IMR-90 (cell line): ENCODE measurements at places on chromosomes 13 and 19. TPM values are rescaled to one million over a fixed set of nuclear protein-coding genes. Genes with fewer than 3 reads are reported as not detected.

Gene PALM
- 2.2 TPM in 2 replicates for total RNA-seq

Gene CAPN12
- 0.18 TPM in 1 of 2 replicates, not detected in the other for total RNA-seq

Gene POLR1G
- total RNA-seq: 10.3 and 12.5 TPM in 2 replicates

Gene B3GNT3
- total RNA-seq: not detected in 2 replicates

Gene SHISA2
- total RNA-seq: under 0.01 TPM in 1 of 2 replicates, not detected in the other

Gene ICAM5
- 2.5 and 3.0 TPM in 2 replicates for total RNA-seq

Gene KLHL1
- not detected in 2 replicates for total RNA-seq

Gene SBSN
- 0.56 and 0.72 TPM in 2 replicates for total RNA-seq

Gene LGALS4
- total RNA-seq: not detected in 2 replicates

Gene ZNF471
- total RNA-seq: 2.3 and 2.8 TPM in 2 replicates

Gene PROZ
- total RNA-seq: not detected in 2 replicates

Gene CGB7
- total RNA-seq: not detected in 2 replicates

Gene ZNF541
- not detected in 2 replicates for total RNA-seq

Gene DNAJC15
- total RNA-seq: 7.0 and 12.5 TPM in 2 replicates

Gene SULT2A1
- total RNA-seq: not detected in 2 replicates

Gene SPATA13
- 11.4 and 12.5 TPM in 2 replicates for total RNA-seq

Gene ZNF765
- total RNA-seq: 18.1 and 19.2 TPM in 2 replicates

Gene OSCAR
- total RNA-seq: not detected in 2 replicates

Gene ZNF439
- 8.4 and 10.0 TPM in 2 replicates for total RNA-seq

Gene NCAN
- total RNA-seq: not detected in 2 replicates

Gene PTGER1
- total RNA-seq: 0.28 and 0.54 TPM in 2 replicates

Gene TEX29
- total RNA-seq: not detected in 2 replicates

Gene HMG20B
- 57.5 and 59.4 TPM in 2 replicates for total RNA-seq

Gene ZNF550
- total RNA-seq: 6.9 and 12.5 TPM in 2 replicates

Gene ATP4B
- total RNA-seq: not detected in 2 replicates

Gene OR7D2
- not detected in 2 replicates for total RNA-seq

Gene PSG11
- total RNA-seq: 0.18 and 0.28 TPM in 2 replicates

Gene PLPPR3
- total RNA-seq: 0.36 and 0.56 TPM in 2 replicates

Gene TEX26
- total RNA-seq: not detected in 2 replicates

Gene ALOX5AP
- 0.28 TPM in 1 of 2 replicates, not detected in the other for total RNA-seq

Gene FLT1
- 10.0 and 10.4 TPM in 2 replicates for total RNA-seq

Gene IL17D
- total RNA-seq: 0.56 and 0.72 TPM in 2 replicates

Gene CYP4F3
- not detected in 2 replicates for total RNA-seq

Gene ZNF790
- total RNA-seq: 4.3 and 6.4 TPM in 2 replicates

Gene LRRC4B
- total RNA-seq: not detected in 2 replicates

Gene CPT1C
- 14.2 and 14.7 TPM in 2 replicates for total RNA-seq

Gene ALDH16A1
- total RNA-seq: 10.4 and 11.4 TPM in 2 replicates

Gene LILRB5
- total RNA-seq: not detected in 2 replicates

Gene CEACAM4
- not detected in 2 replicates for total RNA-seq

Gene ZNF835
- total RNA-seq: not detected in 2 replicates
